Islet precursor cell (in vitro differentiated cells): ENCODE measurements at places on chromosomes 12 and 14.
A peak's percentile ranks its signal among the peaks of the same experiment; 100 is the strongest.

DNA sequence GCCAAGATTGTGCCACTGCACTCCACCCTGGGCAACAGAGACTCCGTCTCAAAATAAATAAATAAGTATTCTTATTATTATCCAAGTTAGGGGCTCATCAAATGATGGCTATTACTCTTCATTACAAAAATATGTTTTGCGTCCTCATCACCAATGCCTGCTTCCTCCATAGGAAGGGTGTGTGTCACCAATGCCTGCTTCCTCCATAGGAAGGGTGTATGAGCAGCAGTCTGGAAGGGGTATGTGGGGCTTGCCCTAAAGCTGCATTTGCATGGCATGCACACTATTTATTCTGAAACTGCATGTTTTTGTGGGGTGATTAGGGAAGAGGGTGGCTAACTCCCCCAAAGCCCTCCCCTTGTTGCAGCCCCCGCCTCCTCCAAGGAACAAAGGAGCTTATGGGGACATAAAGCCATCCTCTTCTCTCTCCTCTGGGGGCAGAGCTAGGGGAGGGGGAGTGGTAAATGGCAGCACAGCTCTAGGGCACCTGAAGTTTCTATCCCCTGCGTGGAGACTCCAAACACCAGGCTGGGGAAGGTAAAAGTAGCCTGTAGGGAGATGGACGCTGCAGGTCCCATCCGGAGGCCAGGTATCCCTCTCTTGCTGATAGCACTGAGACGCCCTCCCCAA is 1.3 kb downstream of the CAMKK2 start:
- peak; percentile 69 for DNase-seq

GRCh38 chr14:106506881-106507305 is 980.5 kb downstream of the TMEM121 start:
- DNase-seq = no peak

DNA sequence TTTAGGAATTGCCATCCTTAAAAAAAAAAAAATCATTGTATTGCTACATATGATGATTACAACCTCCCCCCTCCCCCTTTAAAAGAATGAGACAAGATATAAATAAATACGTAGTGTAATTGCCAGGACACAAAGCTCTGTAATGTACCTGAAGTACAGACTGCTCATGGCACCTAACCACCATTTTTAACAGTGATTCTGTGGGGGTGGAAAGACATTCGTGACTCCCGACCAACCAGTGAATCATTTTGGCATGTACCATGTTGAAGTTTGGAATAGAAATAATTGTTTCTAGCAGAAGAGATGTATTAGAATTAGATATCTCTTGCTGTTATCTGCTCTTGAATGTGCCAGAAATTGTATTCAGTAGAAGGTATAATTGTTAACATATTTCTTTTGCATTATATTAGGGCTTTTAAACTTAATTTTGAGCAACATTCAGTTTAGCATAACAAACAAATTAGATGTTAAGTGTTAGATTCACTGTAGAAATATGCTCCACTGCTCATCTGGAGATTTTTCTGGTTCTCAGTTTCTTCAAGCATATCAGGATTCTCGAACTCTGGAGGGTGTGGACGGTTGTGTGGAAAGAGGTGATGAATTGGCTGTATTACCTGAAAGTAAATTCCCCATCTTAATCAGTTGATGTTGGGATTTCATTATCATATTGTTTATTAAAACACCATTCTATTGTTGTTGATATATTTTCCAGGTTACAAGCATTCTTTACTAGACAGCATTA is 31.1 kb downstream of the FRS2 start:
- DNase-seq = no peak

DNA sequence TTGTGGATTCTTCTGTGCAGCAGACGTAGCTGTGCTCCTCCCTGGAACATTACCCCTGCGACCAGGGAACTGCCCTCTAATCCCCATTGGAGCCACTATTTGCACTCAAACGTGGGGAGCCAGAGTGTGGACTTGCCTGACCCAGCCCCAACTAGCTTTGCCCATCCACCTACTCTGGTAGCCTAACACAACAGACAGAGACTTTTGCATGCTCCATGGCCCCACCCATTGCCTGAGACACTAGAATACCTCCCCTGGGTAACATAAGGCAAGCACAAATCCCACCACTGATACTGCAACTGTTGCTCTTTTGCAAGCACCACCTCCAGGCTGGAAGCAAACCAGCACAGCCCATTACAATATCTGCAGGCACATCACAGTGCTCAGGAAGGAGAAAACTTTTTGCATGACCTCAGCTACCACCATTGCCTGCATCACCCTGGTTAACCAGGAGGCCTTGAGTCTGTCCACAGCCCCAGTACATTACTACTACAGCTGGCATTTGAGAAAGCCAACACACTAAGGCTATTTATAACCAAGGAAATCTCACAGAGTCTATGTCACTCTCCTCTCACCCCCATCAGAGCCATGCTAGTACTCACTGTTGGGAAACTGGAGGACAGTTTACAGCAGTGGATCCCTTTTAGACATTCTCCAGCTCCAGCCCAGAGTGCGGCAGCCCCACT is 15.0 kb downstream of the CEP128 start:
- DNase-seq = no peak

GRCh38 chr12:104517880-104518279 is 61.1 kb downstream of the CHST11 start:
- DNase-seq = no peak

DNA sequence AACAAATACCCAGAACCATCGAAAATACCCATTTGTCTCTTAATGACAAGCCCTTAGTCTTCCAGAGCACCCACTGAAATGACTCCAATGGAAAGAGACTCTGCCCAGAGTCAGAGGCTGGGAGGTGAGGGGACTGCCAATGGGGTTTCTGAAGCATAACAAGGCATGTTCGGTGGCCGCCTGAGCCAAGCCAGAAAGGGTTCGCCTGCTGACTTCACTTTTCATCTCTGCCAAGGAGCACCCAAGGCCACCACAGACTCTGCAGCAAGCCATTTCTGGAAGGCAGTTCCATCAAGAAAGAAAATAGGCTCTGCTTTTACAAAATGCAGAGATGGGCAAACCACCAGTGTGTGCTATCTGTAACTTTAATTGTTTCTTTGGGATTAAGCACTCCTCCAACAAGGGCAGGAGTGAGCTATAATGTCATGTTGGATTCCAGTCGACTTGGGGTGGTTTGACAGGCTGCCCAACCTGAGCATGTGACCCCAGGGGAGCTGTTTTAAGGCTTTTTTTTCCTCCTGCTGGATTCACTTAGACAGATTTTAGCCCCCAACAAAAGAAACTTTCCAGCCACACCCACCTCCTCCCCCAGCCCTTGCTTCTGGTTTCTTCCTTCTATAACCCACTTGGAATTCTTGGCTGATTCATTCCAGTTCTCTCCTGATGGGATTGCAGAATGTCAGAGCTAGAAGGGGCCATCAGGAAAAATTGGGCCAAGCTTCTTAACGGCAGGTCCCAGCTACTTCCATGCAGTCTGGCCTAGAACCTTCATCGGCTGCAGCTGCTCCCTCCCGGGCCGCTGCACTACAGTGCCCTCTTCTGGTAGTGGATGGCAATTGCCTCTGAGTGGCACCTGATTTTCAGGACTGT is 24.1 kb downstream of the CKAP4 start:
- DNase-seq = peak; percentile 94

DNA sequence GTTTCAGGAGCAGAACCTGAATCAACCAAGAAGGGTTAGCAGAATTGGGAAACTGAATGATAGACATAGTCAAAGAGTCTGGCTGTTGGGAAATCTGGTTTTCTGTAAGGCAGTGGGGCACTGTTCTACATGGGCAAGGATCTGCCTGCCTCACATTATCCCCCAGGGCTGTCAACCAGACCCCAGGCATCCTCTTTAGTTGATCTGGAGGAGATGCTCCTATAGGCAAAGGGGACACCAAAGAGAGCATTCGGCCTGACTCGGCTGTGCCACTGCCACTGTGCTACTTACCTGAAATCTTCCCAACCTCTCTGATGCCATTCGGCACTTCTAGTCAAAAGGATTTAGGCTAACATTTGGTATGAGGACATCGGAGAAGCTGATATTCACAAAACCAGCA is 4.1 kb downstream of the ISCU start:
- DNase-seq = no peak

- DNase-seq = no peak
These were observed 52.3 kb downstream of the SOCS2 start for GRCh38 chr12:93624595-93625294.

DNA sequence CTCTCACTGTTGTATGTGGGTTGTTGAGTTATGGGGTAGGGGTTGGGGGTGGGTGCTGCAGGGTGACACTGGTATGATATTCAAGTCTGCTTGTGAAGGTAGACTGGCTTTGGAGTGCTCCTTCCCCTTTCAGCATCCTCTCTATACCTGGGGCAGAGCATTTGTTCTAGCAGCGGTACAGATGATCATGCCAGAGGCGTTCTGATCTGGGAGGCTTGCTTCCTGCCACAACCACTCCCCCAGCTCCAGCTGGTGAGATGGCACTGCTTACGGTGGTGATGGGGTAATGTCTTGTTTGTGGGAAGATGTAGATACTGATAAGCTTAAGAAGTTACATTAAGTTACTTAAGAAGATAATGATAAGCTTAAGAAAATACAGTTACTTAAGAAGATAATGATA is 131.8 kb downstream of the ERC1 start:
- DNase-seq = no peak

DNA sequence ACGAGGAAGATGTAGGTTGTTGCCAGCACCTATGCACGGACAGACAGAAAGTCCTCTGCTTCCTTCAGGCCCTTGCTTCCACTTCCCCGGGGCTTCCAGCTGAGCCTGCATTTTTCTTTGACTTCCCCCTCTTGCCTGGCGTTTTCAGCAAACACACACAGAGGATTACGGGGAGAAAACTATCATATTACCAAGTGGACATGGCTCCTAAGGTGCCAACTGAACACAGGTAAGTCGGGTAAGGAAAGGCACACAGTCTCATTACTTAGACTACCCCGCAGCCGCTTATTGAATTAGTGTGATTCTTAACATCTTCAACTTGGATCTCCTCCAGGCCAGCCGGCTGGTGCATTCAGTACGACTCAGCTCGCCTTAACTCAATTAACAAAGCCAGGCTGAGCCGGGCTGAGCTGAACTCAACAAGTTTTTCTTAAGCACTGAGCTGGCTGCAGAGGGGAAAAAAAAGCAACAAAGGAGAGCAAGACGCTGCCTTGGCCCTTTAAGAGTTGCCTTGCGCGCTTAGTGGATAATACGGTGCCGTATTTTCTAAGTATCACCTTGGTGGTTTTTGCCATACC is 19.2 kb upstream of the MAP1LC3B2 start:
- DNase-seq = peak; percentile 72

DNA sequence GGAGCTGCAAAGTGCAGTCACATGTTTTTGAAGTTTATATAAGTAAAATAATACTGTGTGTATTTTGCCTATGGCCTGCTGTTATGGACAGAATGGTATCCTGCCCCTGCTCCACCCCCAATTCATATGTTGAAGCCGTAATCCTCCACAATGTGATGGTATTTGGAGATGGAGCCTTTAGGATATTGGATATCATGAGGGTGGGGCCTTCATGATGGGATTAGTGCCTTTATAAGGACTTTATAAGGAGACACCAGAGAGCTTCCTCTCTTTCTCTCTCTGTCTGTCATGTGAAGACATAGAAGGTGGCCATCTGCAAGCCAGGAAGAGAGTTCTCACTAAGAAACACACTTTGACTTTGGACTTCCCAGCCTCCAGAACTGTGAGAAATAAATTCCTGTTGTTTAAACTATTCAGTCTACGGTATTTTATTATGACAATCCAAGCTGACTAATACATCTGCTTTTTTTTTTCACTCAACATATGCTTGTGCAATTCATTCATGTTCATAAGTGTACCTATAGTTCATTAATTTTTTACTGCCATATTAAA is 3.1 kb upstream of the CHPT1 start:
- no peak for DNase-seq

DNA sequence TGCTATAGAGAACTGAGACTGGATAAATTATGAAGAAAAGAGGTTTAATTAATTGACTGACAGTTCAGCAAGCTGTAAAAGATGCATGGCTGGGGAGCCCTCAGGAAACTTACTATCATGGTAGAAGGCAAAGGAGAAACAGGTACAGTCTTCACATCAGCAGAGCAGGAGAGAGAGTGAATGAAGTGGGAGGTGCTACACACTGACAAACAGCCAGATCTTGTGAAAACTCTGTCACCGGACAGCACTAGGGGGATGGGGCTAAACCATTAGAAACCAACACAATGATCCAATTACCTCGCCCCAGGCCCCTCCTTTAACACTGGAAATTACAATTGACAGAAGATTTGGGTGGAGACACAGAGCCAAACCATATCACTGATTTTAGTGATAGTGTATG is 682.4 kb downstream of the SLC16A7 start:
- DNase-seq = no peak

DNA sequence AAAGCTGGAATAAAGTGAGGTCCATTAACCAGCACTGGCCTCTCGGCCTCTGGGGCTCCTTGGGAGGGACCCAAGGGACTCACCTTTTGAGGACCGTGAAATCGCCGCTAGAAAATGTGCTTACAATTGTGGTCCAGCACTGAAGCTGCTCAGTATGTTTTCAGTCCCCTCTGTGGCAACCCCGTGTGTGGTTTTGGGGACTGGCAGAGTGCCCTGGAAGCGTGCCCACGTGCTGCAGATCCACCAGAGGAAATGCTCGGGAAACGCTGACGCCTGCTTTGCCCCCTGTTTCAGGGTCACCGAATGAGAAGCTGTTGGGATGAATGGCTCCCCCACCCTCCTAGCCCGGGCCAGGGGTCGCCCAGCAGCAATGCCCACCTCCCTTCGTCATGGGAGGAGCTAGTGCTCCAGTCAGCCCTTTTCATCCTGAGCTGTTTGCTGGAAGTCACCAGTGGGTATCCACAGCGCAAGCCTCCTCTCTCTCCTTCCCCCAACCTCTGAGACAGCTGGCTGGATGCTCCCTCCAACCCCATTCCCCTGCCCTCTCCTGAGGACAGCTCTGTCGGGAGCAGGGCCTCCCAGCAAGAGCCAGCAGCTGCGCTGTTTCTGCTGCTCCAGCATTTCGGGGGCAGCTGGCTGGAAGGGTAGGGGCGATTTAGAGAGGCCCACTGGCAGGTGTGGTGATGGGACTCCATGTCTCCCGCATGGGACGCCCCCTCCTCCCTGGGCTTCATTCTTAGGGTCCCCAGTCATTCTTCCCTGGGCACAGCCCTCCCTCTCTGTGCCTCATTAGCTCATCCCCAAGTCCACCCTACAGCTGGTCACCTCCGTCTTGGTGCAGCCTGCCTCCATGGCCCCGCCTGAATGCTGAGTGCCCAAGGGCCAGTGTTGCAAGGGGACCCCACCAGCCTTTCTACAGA is 33.2 kb upstream of the PPP1R13B start:
- DNase-seq = peak; percentile 42

DNA sequence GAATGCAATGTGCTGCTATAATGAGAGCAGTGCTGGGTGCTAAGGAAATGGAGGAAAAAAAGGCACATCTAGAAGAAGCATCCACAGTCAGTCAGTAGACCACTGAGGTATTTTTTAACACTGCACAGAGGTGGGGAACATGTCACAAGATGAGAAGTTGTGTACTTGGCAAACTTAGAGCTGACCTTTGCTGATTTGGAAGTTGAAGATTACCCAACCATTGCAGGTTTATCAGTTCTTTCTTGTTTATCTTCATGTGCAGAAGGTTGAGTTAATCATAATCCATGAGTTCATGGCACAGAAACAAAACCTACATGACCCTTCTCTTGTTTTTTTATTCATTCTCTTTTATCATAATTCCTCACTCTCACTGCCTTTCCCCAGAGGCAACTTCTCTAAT is 3.2 kb upstream of the PAH start:
- DNase-seq = no peak
